ENCODE measurements at places on chromosomes 5 and 9. TPM values are rescaled to one million over a fixed set of nuclear protein-coding genes. Genes with fewer than 3 reads are reported as not detected.

The SLC26A2 gene
- 9.1 TPM for total RNA-seq

The ARHGEF37 gene
- 3.2 TPM for total RNA-seq

The SLC22A4 gene
- total RNA-seq = 1.5 TPM

The RETREG1 gene
- 1.4 TPM for total RNA-seq
